GM12891 (cell line): ENCODE measurements at places on chromosomes 4 and X.

DNA sequence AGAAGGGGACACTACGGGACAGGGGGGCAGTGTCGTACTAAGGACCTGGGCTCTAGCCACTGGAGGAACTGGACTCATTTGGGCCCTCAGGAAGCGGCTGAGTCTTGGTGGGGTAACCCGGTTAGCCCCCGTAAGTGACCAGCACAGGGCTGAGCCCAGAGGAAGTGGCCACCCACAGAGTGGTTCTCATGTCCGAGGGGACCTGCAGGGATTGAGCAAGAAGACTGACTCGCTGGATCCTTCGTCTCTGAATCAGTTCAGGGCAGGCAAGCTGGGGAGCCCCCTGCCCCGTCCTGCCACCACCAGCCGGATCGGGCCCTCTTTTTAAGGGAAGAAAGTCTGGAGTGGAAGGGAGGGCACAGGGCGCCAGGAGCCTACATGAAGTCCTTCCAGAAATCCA is 719 bp upstream of the BGN start:
- no peak for DNase-seq

DNA sequence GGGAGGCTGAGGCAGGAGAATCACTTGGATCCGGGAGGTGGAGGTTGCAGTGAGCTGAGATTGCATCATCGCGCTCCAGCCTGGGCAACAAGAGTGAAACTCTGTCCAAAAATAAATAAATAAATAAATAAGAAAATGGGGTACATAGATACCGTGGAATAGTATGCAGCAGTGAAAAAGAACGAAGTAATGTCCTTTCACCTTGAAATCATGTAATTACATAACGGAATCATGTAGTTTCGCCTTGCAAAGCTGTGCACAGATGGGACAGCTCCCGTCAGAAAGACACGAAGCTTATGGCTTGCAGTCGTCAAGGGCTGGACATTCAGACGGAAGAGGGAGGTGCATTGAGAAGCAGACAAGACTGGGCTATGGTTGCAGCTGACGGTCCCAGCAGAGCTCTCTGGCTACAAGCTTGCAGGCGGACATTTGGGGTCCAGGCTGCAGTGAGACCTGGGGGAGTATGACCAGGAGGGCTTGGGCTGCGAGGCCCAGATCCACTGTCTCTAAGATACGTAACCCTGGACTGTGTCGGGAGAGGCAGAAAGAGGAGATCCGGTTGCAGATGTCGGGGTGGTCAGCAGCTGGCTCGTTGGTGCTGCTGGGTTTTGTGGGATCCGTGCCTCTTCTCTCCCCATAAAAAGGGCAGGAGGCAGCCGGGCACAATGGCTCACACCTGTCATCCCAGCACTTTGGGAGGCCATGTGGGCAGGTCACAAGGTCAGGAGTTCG is 6.2 kb upstream of the P2RY8 start:
- DNase-seq: no peak

GRCh38 chr4:53785996-53786395 is 194.7 kb upstream of the LNX1 start:
- no peak for DNase-seq

DNA sequence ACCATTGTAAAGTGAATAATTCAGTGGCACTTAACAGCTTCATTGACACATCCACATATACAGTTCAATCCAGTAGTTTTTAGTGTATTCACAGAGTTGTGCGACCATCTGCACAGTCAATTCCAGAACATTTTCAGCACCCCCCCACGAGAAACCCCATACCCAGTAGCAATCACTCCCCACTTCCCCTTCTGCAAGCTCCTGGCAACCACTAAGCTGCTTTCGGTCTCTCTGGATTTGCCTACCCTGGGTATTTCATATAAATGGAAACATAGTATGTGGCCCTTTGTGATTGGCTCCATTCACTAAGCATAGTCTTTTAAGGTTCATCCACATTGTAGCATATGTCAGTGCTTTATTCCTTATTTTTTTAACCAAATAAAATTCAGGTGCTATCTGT is 10.0 kb downstream of the MSL3 start:
- DNase-seq: no peak

GRCh38 chr4:168748807-168749206 is 252.0 kb downstream of the PALLD start:
- no peak for DNase-seq

- no peak for DNase-seq
Observed at GRCh38 chr4:156958276-156959074, 13.1 kb downstream of the PDGFC start.

DNA sequence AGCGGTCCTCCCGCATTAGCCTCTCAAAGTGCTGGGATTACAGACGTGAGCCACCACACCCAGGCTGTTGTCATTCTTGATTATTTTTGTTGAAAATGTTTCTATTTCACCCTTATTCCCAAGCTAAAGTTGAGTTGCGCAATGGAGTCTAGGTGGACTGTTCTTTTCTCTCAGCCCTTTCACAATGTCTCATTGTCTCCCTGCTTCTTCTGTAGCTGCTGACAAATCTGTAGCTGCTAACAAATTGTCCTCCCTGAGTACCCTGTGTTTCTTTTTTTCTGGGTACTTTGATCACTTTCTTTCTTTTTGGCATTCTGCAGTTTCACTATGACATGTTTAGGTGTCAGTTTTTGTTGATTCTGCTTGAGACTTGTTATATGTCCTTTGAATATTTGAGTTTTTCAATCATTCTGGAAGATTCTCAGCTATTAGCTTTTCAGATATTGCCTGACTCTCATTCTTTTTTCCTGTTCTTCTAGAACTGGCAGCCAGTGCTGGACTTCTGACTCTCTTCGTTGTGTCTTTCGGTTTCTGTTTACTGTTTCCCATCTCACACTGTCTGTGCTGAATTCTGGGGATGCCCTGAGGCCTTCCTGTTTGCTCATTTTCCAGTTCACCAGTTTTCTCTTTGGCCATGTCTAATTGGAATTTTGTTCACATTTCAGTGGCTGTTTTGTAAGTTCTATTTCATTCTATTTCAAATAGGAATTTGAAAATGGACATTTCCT is 6.6 kb downstream of the ABCD1 start:
- no peak for DNase-seq

- no peak for DNase-seq
Observed at GRCh38 chrX:119492463-119492862, 24.2 kb downstream of the SLC25A5 start.

- no peak for DNase-seq
Observed at GRCh38 chr4:113086172-113086695, 36.8 kb downstream of the ANK2 start.

DNA sequence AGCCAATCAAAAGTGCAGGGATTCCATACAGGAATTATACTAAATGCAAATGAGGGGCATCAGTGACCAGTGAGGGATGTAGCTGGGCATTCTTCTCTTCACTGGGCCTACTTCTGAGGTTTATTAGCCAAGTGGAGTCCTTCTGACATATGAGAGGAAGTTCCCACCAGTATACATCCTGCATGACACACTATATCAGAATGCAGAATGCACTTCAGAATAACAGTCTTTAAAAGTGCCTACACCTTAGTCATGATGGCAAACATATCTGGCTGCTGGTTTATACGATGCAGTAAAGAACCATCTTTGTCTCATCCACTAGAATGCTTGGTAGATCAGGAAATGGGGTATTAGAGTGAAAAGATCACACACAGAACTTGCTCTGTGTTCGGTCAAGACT is 180.3 kb upstream of the PPARGC1A start:
- DNase-seq: no peak

- no peak for DNase-seq
Observed at GRCh38 chr4:138393886-138394610, 151.9 kb upstream of the SLC7A11 start.

- DNase-seq: no peak
Observed at GRCh38 chr4:152684007-152684406, 4.2 kb upstream of the TMEM154 start.

DNA sequence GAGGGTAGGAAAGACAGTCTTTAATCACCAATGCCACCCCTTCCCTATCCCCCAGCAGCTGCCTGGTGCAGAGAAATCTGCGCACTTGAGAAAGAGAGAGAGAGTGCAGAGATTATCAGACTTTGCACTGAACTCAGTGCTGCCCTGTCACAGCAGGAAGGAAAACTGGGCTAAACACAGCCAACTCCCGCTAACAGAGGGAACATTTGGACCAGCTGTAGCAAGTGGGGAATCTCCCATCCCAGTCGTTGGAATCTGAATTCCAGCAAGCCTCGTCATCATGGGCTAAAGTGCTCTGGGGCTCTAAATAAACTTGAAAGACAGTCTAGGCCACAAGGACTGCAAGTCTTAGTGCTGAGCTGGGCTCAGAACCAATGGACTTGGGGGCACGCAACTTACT is 168.7 kb downstream of the DLG3 start:
- DNase-seq: no peak

GRCh38 chr4:155774033-155774432 is 15.2 kb downstream of the GUCY1B1 start:
- DNase-seq: no peak

GRCh38 chr4:187088070-187088799 is 364.6 kb upstream of the FAT1 start:
- DNase-seq: no peak

GRCh38 chr4:168569066-168569930 is 72.4 kb downstream of the PALLD start:
- DNase-seq: no peak

DNA sequence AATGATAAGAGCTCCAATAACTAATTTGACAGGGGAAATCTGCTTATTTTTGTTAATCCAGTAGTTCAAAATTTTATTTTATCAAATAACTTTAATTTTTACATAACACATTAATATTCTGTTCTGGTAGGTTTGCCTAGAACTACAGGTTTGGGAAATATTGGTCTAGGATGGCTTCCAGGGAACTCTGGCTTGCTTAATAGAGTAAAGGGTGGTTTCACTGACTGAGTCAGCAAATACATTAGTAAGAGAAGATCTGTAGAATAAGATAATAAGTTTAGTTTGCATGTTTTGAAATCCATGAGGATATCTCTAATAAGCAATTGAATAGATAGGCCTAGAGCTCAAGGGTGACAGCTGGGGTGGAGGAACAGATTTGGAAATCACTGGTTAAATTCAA is 500.7 kb downstream of the ZNF674 start:
- no peak for DNase-seq

DNA sequence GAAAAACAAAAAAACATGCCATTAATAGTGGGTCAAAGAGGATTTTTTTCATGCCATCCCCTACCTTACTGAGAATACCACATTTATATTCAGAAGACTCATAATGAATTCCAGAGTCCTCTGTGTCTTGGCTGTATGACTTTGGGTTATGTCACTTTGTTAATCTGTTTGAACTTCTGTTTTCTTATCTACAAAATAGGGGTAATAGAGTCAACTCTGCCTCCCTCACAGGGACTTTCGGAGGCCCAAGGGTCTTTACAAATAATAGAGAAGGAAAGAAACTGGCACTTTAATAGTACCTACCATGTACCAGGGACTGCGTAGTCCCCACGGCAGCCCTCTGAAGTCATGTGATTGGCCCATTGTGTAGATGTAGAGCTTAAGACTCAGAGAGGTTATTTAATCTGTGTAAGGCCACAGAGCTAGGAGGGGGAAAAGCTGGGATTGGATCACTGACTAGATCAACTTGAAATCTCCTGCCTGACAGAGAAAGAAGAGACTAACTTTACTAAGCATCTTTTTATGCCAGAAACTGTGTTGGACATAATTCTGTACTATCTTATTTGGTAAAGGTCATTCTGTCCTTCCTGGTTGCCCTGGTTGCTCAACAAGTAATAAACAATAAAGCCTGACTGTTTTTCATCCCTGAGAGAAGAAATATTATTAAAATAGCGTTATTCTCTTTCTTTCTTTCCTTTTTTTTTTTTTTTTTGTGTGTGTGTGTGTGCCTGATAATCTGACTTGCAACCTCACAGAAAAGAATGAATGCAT is 59.6 kb downstream of the NFKB1 start:
- DNase-seq: no peak

DNA sequence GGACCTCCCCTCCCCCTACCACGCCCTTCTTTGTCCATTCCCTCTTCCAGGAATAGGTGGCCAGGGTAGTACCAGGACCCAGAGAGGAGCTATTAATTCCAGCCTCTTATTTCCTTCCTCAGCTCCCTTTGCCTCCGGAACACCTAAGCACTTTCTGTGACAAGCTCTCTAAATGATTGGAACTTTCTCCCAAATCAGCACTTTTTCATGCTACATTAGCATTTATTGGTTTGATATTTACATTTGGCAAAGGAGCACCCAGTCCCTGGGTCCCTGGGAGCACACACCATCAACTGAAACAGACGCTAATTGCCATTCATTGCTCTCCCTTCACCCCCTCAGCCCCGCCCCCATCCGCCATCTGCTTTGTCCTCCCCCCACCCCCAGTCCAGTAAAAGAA is 182.0 kb upstream of the BCOR start:
- no peak for DNase-seq

GRCh38 chrX:31832263-31832662 is 760.4 kb upstream of the FTHL17 start:
- no peak for DNase-seq

- DNase-seq: no peak
Observed at GRCh38 chr4:97720869-97721432, 422.3 kb downstream of the STPG2 start.

DNA sequence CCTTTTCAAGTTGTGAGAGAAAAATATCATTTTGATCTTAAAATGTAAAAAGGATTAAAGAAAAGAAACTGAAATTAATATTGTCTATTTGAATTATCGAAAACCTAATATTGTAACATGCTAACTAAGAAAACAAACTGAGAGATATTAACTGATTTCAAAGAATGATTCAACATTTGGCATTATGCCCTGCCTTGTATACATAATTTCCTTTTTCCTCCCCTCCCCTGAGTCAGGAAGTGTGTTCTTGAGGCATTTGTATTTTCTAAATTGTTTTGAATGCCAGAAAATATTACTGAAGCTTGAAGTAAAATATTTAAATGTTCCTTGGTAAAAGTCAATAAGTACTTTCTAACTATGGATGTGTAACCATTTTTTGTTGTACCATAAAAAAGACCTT is 49.4 kb downstream of the RPS6KA3 start:
- DNase-seq: no peak

DNA sequence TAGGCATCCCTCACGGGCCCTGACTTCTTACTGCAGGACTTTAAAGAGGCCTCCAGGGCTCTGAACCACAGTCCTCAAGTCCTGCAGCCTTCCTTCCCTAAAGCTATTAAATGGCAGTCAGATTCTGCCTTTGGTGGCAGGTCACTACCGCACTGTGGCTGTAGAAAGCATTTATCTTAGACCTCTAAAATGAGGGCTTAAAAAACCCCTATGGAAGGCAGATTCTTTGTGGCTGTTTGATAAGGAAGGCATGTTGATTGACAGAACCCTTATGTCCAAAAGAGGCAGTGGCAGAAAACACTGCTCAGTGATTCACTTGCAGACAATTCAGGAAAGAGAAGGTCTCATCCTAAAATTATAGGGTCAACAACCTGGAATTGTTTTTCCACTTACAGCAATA is 79.2 kb downstream of the FBXL5 start:
- DNase-seq: no peak

GRCh38 chrX:135543924-135544323 is 23.5 kb downstream of the INTS6L start:
- no peak for DNase-seq

- DNase-seq: no peak
Observed at GRCh38 chrX:48910926-48911411, 477 bp downstream of the SLC35A2 start.
